Kidney (tissue), 22 donors: ENCODE measurements at places on chromosomes 3 and 15. TPM values are rescaled to one million over a fixed set of nuclear protein-coding genes. Genes with fewer than 3 reads are reported as not detected.
A peak's percentile ranks its signal among the peaks of the same experiment; 100 is the strongest.

GRCh38 chr3:124032311-124032880 is 40.5 kb upstream of the ROPN1 start:
- peak; percentile 54 for DNase-seq

GRCh38 chr3:105006164-105006563 is 360.5 kb upstream of the ALCAM start:
- DNase-seq, result no peak

GRCh38 chr3:156334841-156335545 is 214.6 kb downstream of the KCNAB1 start:
- DNase-seq, result no peak

DNA sequence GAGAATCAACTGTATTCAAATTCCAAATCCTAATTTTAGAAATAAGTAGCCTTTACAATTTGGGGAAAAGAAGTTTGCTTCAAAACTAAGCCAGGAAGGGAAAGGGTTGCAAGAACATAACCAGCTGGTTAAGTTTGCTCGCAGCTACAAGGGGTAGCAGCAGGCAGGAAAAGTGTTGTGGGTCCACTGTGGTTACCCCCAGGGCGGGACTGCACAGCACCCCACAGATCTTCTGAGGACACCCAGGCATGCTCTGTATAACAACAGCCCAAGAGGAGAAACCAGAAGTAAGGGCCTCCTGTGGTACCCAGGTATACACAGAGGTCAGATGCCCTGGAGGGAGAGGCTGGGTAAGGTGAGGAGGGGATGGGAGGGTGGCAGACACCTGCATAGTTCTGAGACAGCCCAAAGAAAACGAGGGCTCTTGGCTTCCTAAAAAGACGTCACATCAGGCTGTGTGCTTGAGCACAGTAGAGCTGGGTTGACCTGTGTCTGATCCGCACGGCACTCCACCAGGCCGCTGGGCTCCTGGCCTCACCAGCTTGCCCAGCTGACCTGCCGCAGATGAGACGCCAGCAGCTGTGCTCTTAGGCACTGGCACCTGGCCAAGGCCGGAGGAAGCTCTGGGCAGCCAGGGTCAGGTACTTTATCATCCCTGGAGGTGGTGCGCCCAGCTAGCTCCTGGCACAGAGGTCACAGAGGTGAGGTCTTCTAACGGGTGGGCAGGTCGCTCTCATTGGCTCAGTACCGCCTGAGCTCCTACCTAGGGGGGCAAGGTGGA is 81.8 kb upstream of the SNRPA1 start:
- DNase-seq, result no peak

DNA sequence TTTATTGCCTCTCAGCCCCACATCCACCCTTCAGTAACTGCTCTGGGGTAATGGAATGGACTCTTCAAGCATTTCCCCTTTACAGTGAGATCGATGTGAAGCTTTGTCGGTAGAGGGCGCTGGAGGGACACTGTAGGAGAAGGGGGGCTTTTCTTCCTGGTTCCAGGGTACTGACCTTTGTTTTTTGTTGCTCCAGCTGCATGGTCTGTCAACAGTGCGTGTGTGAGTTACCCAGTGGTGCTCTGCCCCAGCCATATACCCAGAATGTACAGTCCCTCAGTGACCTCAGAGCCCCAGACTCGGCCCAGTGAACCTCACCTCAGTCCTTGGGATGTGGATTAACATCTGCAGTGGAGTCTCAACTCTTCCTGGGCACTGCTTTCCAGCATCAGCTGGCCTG is 180.3 kb upstream of the TSC22D2 start:
- DNase-seq, result peak; percentile 69

DNA sequence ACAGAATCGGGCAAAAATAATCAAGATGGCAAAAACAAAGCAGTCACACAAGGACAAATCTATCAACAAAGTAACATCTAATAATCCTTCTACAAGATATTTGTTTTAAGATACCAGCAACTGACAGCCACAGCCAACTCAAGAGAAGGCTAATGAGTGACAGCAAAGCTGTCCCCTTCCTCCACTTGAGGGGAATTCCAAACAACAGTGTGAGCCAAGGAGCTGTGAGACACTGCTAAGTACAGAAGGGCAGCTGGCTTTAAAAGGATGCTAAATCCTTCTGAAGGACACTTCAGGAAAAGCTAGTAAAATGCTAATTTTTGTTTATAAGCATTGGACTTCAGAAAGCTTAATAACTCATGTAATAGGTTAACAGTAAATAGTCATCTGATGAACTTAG is 120.3 kb upstream of the GOLGA8J start:
- no peak for DNase-seq

DNA sequence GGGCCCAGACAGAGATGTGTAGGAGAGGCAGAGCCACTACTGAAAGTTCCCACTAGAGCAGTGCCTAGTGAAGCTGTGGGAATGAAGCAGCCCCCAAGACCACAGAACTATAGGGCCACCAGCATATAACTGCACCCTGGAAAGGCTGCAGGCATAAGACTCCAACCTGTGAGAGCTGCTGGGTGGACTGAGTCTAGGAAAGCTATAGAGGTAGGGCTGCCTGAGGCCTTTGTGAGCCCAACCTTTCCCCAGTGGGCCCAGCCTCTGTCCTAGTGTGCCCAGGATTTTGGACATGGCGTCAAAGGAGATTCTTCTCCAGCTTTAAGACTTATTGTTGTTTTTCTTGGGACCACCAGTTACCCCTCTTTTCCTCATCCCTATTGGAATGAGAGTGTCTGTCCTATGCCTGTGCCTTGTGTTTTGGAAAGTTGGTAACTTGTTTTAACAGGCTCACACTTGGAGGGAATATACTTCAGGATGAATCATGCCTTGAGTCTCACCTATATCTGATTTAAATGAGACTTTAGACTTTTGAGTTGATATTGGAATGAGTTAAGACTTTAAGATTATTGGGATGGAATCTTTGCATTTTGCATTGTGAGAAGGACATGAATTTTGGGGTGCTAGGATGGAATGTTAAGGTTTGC is 28.1 kb downstream of the SLMAP start:
- no peak for DNase-seq

DNA sequence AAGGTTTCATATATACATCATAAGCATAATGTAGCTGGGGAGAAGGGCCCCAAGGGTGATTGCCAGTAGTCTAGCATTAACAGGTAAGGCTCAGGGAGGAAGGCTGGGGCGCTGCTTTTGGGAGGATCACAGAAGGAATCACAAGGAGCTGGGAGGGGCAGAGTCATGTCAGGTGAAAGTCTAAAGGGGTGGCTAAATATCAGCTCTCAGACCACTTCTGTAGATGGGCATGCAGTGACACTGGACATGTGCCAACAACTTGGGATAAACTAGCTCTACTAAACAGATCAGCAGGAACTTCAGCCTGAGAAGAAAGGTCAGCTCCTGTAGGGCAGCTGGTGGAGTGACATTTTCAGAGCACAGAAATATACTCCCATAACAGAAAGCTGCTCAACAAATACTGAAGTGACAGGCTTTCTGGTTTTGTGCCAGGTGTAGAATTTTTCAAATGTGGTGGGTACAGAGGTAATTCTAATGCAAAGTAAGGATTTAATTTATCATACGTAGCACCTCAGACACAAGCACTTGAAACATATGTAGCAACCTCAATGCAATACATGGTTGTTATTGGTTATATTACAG is 79.4 kb downstream of the PEX5L start:
- DNase-seq, result no peak

DNA sequence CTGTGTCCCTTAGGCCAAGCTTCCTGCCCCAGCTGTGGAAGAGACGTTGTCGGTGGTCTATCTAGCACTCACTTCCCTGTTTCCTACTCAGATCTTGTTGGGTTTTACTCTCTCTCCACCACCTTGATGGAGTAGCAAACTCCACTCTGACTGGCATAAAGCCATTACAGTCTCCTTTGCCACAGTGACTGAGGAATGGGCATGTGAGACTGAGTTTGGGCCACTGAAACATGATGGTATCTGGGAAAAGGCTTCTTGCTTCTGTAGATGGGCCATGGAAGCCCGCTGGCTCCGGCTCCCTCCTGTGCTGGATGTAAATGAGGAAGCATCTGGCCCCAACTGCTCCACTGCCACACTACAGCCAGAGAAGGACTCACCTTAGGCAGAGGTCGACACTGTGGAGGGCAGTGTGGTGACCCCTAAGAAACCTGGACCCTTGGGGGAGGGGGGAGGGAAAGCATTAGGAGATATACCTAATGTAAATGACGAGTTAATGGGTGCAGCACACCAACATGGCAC is 9.4 kb upstream of the CAMK1 start:
- no peak for DNase-seq

DNA sequence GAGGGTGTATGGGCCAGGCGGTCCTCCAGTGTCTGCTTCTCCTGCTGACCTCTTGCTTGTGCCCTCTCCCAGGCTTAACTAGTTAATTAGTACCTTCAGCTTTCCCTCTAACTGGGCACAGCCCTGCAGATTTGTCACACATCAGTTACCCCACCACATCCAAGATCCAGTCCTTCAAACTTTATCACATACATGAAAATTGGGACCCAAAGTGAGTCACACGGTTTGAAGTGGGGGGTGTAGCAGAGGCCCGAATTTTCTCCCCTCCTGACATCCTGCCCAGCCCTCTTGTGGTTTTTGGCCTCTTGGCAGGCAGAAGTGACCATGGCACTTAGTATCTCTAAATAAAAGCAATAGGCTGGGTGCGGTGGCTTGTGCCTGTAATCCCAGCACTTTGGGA is 3.9 kb downstream of the MAPKAPK3 start:
- DNase-seq, result peak; percentile 56

DNA sequence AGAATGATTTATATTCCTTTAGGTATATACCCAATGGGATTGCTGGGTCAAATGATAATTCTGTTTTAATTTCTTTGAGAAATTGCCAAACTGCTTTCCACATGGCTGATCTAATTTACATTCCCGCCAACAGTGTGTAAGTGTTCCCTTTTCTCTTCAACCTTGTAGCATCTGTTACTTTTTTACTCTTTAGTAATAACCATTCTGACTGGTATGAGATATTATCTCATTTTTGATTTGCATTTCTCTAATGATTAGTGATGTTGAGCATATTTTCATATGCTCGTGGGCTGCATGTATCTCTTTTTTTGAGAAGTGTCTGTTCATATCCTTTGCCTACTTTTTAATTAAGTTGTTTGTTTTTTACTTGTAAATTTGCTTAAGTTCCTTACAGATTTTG is 1264.2 kb downstream of the OTOL1 start:
- DNase-seq, result no peak

DNA sequence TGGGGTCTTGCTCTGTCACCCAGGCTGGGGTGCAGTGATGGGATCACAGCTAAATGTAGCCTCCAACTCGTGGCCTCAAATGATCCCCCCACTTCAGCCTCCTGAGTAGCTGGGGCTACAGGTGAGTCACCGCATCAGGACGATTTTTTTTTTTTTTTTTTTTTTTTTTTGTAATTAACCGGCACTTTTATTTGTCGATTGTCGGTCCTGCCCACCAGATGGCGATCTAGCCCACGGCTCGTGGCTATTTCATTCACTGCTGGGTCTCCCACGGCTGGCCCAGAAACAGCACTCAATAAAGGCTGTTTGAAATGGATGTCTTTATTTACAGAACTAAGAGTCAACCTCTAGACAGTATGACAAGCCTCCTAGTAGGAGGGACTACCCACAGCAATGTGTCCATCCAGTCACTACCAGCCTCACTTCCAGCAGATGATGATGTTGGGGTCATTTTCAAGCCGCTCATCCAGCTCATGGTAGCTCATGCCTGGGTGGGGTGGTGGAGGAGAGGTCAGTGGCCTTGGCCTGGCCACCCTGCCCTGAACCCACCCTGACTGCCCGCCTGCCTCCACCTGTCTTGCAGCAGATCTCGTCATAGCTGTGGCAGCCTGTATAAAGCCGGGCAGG is 1.8 kb upstream of the ZMYND10 start:
- DNase-seq, result peak; percentile 85

- no peak for DNase-seq
These were observed 27.0 kb upstream of the MUC4 start for GRCh38 chr3:195838714-195839113.

- DNase-seq, result no peak
These were observed 29.7 kb downstream of the HDAC11 start for GRCh38 chr3:13509816-13510192.

DNA sequence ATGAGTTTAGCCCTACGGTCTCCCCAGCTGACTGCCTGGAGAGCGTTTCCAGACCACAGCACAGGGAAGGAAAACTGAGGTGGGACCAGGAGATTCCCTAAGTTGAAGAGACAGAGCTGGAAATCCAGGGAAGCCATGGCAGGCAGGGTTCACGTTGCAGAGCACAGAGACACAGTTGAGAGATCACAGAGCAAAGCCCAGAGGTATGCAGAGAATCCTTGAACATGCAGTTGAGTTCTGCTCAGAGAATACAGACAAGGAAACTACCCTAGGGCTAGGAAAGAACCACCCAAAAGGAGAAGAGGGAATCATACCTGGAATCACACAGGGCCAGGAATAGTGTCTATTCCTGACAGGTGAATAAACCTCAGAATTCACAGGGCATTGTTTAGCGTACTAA is 14.3 kb downstream of the SLC28A1 start:
- DNase-seq, result peak; percentile 63

DNA sequence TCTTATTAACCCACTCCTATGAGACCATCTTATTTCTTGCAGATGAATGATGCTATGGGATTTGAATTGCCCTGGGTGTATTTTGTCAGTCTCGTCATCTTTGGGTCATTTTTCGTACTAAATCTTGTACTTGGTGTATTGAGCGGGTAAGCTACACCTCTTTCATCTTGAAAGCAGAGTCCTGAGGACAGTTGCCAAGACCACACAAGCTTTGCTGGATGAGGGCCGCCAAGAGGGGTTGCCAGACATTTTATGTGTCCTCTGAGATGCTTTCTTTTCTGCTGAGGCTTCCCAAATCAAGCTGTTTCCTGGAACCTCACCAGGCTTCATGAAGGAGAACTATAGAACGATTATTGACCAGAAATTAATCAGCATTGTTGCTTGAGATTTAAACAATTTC is 173.2 kb downstream of the CHDH start:
- no peak for DNase-seq

DNA sequence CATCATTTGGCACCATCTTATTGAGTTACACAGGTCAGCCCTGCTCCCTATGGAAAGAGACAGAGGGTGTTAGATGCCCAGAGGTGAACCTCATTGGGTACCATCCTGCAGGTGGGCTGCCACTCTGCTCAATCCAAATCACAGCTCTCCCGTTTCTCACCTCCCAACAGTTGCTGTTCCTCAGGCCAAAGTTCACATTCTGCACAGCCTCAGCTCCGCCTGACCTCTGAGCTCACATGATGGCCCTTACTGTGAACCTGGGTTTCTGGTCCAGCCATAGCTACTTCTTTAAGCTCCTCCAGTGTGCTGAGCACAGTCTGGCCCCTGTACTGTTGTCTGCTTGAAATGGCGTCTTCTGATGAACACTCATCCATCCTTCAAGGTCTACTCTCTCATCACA is 47.8 kb downstream of the BTD start:
- no peak for DNase-seq

LRTM1 gene
- not detected for polyA plus RNA-seq

MRAS gene
- polyA plus RNA-seq, result 30.9 TPM

A4GNT gene
- not detected for polyA plus RNA-seq

CCNB2 gene
- polyA plus RNA-seq, result 0.26 TPM

RTP1 gene
- not detected for polyA plus RNA-seq

NXPE3 gene
- 4.9 TPM for polyA plus RNA-seq

ATP13A4 gene
- polyA plus RNA-seq, result 0.49 TPM

ARGFX gene
- not detected for polyA plus RNA-seq

LRRK1 gene
- 1.1 TPM for polyA plus RNA-seq

GMPPB gene
- polyA plus RNA-seq, result 25.0 TPM

CCR9 gene
- polyA plus RNA-seq, result 0.43 TPM

CAV3 gene
- not detected for polyA plus RNA-seq

FBXO40 gene
- polyA plus RNA-seq, result not detected

BCHE gene
- polyA plus RNA-seq, result 2.8 TPM

HESX1 gene
- 2.1 TPM for polyA plus RNA-seq

SHC4 gene
- polyA plus RNA-seq, result 0.47 TPM
